ENCODE measurements at places on chromosomes 7 and 10.

DNA sequence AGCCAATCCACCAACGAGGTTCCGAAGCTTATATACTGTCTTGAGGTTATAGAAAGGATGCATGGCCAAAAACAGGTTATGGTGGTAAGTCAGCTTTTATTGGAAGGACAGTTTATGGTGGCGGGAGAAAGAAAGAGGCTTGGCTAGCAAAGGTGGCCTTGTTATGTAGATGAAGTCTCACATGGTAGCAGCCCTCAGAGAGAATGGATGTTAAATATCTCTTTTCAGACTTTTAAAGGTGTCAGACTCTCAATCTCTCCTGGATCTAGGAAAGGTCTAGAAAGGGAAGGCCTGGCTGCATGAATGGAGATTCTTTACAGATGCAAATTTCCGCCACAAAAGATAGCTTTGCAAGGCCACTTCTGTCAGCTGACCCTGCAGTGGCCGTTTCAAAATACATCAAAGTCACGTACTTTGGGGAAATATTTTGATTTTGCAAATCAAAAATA is 333.8 kb downstream of the GALNT17 start:
- DNase-seq, result no peak

GRCh38 chr7:113664867-113665266 is 253.9 kb downstream of the PPP1R3A start:
- no peak for DNase-seq

- no peak for DNase-seq
These were observed 180.7 kb upstream of the ANK3 start for GRCh38 chr10:60570272-60570865.

DNA sequence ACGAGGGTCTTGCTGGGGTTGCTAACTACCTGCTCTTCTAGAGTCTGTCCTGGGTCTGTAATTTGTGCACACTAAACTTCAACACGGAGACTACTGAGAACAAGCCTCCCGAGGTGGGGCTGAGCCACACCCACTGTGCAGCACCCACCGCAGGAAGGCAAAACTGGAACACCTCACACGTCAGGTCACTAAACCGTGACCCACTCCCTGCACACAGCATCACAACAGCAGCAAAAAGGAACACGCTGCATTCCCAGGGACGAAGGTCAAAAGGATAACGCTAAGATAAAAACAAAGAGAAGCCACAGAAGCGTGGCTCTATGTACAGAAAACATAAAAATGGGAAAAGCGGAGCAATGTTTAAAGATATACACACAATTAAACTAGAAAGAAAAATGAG is 170.1 kb downstream of the MAD1L1 start:
- no peak for DNase-seq

GRCh38 chr10:70969188-70969587 is 80.8 kb upstream of the PCBD1 start:
- no peak for DNase-seq

DNA sequence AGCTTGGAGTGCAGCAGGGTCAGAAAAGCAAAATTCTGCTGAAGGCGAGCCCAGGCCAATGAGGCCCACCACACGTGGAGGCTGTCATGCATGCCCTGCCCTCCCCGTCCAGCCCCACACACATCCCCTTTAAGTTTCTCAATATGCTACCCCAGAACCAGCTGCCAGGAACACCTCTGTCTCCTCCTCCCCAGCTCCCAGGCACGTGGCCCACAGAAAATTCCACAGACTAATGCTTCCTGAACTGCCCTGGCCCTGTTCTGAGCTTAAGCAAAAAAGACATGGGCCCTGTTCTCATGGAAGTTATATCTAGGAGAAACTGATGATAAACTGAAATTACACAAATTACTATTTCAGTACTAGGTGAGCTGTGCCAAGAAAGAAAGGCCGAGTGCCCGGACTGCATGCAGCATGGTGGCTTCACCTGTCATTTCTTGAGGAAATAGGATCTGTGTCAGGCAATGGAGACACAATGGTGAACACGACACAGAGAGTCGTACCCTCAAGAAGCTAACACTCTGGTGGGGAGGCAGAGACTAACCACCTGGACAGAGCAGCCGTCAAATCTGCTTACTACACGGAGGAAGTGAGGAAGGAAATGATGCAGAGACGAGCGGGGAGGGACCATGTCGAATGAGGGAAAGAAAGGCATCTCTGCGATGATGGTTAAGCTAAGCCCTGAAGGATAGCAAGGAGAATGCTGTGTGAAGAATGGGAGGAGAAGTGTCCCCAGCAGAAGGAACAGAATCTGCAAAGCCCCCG is 44.5 kb downstream of the PODXL start:
- no peak for DNase-seq
